ENCODE measurements at places on chromosomes 12 and 14.
A peak's percentile ranks its signal among the peaks of the same experiment; 100 is the strongest.

DNA sequence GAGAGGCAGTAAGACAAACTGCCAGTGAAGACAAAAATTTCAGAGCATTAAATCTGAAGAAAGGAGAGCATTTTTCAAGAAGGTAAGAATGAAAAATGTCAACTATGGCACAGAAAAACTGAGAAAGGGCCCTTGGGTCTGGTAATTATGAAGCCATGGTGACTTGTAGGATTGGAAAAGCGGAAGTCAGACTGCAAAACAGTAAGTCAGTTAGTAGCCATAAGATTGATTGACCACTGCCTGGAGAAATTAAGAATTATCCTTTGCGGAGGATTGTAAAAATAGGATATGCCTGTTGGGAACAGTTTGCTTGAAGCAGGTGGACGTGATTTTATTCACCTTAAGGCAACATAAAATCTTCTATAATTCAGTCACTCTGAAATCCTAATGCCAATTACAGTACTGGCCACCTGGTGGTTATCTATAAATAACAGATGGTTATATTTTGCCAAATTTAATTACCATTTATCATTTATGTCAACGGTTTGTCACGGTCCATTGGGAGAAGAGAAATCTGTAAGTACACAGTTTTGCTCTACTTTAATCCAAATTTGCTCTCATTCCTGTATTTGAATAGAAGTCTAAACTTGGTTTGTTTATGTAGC, 127.1 kb upstream of the CNTN1 start:
- DNase-seq = no peak

DNA sequence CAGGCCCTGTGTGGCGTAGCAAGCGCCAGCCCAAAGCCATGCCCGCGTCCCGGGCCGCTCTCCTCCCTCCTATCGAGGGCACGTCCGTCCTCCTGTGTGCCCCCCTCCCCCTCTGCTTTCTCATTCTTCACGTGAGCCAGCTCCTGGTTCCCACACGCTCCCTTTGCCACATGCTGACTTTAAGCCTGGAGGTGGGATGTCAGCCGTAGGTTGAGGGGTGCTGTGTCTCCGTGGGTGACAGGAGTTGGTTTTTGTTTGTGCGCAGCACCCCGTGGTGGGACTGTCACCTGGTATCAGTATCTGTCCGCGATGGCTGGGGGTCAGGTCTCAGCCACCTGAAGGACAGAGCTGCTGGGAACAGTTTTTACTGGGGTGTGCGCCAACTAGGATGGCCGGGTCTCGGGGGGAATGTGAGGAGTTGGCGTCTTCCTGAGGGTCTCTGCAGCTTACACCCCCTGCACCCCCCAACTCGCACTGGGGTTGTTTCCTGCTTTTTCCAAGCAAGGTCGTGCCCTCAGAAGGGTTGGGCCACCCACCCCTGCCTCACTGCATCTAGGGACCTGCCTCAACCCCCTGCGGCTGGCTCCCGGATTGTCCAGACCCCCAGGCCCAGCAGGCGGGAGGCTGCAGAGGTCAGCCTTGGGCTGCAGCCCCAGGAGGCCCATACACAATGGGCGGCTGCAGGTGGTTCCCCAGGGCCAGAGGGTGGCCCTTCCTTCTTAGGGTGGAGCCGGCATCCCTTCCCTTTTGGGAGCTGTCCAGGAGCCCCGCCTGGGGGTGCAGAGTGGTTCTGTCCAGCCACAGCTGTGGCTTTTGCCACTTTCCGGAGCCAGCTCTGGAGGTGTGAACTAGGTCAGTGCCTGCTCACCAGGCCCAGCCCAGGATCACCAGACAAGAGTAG, 7.3 kb downstream of the ULK1 start:
- no peak for DNase-seq

- DNase-seq = no peak
These were observed 113.3 kb upstream of the SOX5 start for GRCh38 chr12:24062642-24063245.

- DNase-seq = no peak
These were observed 134.2 kb upstream of the HIF1A start for GRCh38 chr14:61561104-61561503.

GRCh38 chr12:57234571-57235016, 5.1 kb downstream of the SHMT2 start:
- no peak for DNase-seq

DNA sequence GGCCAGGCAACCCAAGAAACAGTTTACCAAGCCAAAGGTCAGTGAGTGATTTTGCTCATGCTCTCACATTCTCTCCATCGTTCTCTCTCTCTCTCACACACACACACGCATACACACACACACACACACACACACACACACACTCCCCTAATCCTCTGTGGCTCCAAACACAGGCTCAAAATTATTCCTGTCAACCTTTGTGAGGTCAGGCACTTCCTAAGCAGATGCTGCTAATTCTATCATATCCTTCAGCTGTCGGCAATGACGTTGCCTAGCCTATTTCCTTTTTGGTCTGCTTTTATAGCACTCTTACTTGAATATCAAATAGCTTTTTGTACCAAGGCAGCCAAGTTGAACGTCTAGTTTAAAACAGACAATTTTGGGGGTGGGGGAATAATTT, 98.9 kb upstream of the EGLN3 start:
- DNase-seq = no peak

GRCh38 chr12:50580436-50580835, 75.7 kb downstream of the DIP2B start:
- no peak for DNase-seq

GRCh38 chr12:62848418-62848817, 86.5 kb downstream of the PPM1H start:
- no peak for DNase-seq

DNA sequence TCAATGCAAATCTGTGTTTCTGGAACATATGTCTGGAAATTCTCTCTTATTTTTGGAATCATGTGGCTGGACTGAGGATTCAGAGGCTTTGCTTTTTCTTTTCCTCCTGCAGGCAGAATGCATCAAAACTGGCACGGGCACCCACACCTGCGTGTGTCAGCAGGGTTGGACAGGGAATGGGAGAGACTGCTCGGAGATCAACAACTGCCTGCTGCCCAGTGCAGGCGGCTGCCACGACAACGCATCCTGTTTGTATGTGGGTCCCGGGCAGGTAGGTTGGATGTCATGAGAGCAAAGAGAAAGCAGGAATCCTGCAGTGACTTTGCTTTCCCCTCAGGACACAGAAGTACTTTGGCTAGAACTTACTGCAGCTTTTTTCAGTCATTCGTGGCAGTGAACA, 90.3 kb downstream of the STAB2 start:
- DNase-seq = no peak

GRCh38 chr12:74317078-74317601, 220.5 kb upstream of the ATXN7L3B start:
- peak; percentile 57 for DNase-seq

- DNase-seq = no peak
These were observed 41.9 kb downstream of the EID3 start for GRCh38 chr12:104345234-104346066.

- DNase-seq = no peak
These were observed 892 bp downstream of the TCHP start for GRCh38 chr12:109900752-109901580.

DNA sequence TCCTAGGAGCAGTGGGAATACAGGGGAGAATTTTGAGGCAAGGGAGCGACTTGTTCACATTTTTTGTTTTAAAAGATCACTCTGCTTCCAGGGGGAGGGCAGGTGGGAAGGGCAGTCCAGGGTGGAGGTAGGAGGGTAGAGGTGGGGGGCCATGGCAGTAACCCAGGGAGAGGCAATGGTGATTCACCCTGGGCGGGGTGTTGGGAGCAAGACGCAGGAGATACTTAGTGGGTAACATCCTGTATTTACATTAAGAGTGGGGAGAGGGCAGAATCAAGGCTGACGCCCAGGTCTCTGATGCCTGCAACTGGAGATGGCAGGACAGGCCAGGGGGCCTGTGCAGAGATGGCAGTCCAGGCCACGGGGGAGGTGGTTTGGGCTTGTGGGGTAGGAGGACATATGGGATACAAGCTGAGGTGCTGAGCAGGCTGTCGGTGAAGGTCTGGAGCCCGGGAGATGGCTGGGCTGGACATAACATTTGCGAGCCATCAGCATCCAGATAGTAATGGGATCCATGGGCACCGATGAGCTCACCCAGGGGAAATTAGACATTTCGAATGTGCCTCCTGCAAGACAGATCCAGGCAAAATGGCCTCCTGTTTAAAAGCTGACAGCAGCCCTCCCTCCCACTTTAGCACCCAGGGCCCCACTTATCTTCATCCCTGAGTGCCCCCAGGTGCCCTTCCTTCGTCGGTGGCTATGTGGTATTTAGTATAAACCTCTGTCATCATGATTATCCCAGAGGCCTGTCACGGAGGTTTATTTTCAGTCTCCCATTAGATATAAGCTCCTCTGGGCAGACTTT, 9.3 kb downstream of the EML1 start:
- DNase-seq = no peak

- no peak for DNase-seq
These were observed 28.8 kb downstream of the KRT80 start for GRCh38 chr12:52162981-52163380.

DNA sequence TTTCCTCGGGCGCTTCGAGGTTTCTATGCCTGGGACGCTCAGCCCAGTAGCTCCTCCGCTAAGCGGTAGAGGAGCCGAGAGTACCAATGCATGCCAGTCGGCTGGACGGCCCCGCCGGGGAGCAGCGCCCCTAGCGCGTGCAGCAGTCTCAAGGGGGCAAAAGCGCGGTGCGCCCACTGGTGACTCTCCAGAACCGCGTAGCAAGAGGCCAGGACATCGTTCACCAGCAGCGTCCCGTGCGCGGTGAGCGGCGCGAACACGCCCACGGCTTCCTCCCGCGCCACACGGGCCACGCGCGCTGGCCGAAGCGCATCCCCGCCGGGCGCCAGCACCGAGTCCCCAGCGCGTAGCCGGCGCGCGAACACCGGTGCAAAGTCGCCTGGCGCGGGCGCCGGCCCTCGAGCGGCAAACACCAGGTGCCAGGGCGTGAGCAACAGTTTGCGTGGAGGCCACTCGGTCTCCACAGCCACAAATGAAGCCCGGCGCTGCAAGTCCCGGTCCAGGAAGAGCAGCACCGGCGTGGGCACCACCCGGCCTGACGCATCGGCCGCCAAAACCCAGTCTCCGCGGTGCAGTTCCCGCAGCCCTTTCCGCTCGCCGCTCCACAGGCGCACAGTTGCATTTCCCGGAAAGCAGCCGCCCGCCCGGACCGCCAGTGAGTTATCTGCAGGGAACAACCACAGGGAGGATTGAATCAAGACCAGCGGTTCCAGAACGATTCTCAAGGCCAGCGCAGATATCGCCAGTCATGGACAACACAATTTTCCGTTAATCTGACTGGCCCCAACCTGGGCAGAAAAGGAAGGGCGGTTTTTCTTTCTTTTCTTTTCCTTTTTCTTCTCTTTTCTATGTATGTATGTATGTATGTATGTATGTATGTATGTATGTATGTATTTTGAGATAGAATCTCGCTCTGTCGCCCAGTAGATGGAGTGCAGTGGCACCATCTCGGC, 4.5 kb downstream of the DHH start:
- no peak for DNase-seq

GRCh38 chr12:69922999-69923398, 98.0 kb downstream of the MYRFL start:
- DNase-seq = no peak

DNA sequence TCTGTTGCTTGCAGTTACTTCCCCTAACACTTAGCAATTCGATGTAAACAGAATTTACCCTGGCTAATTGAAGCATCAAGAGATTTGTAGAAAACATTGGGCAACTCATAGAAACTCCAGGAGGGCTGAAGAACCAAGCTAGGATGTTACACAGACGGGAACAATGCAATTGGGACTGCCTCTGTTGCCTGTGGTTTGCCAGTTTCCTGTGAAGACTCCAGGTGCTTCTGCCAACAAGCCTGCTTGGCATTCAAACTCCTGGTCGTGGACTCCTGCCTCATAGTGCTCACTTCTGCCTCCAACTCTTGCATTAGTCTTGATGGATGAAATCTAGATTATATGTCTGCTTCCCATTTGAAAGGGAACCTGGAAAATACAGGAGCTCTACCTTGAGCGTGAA, 246.0 kb downstream of the BMP4 start:
- no peak for DNase-seq

- DNase-seq = no peak
These were observed 4.3 kb downstream of the MDM1 start for GRCh38 chr12:68327896-68328295.

GRCh38 chr14:78399316-78399889, 229.2 kb downstream of the NRXN3 start:
- no peak for DNase-seq

GRCh38 chr12:116133636-116134214, 143.8 kb downstream of the MED13L start:
- no peak for DNase-seq

- no peak for DNase-seq
These were observed 340.8 kb downstream of the BCAT1 start for GRCh38 chr12:24608108-24608507.

GRCh38 chr12:115199831-115200230, 515.9 kb upstream of the TBX3 start:
- DNase-seq = no peak

GRCh38 chr12:115088995-115089841, 405.2 kb upstream of the TBX3 start:
- DNase-seq = no peak

- DNase-seq = no peak
These were observed 4.3 kb downstream of the KRT6A start for GRCh38 chr12:52488736-52489135.
